ENCODE measurements at places on chromosomes 1 and 21.
A peak's percentile ranks its signal among the peaks of the same experiment; 100 is the strongest.

DNA sequence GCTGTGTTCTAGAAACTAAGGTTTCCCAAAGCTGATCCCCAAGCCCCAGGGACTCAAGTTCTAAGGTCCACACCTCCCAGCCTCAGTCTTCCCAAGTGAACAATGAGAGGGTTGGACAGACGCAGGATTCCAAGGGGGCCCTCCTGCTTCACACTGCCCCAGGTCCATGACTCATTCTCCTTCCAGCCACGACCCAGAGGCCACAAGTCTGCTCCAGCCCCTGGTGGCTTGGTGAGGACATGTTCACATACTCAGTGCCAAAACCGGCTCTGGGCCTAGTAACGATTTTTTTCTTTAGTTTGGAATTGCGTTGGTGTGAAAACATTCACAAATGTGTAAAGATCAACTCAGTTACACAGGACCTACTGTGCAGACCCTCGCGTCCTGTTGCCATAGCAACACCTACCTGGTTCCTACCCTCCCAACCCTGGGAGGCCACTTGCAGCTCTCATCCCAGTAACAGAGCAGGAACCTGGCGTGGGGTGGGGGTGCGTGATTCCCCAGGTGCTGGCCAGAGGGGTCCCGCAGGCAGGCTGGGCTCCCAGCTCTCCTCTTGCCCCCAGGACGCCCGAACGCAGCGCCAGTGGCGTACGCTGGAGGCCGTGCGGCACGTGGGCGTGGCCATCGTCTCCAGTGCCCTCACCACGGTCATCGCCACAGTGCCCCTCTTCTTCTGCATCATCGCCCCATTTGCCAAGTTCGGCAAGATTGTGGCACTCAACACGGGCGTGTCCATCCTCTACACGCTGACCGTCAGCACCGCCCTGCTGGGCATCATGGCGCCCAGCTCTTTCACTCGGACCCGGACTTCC, 57.0 kb downstream of the DISP3 start:
- DNase-seq, result peak; percentile 17

GRCh38 chr1:225554216-225554812, 98.6 kb downstream of the ENAH start:
- peak; percentile 41 for DNase-seq

GRCh38 chr1:189658381-189658780, 819.3 kb downstream of the BRINP3 start:
- DNase-seq, result no peak

GRCh38 chr1:118821801-118822200, 166.3 kb downstream of the TBX15 start:
- DNase-seq, result no peak

DNA sequence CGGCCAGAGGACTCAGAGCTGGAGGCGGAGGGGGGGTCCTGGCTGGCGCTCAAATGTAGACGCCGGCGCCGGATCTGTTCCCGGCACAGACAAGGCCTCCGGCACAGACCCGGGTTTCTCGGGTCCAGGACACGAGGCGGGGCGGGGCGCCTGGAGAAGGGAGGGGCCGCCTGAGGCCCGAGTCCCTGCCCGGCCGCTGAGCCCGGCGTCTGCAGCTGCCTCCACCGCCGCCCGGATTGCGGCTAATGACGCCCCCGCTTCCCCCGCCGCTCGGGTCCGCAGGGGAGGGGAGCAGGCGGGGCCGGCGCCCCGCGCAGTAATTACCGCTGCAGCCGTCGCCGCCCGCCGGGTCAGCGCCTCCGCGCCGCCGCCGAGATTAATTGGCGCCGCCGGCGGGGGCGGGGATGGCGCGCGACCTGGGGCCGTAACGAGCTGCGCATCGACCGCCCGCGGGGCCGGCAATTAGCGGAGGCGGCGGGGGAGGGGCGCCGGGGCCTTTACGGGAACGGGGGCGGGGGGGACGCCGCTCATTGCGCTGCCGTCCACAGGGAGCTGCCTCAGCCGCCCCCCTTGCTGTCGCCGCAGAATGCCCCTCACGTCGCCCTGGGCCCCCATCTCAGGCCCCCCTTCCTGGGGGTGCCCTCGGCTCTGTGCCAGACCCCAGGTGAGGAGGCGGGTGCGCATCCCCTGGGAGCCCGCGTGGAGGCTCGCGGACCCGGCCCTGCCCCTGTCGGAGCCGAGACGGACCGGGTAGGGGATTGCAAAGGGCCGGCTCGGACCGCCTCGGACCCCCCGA, 17.3 kb downstream of the NOC2L start:
- peak; percentile 74 for DNase-seq

DNA sequence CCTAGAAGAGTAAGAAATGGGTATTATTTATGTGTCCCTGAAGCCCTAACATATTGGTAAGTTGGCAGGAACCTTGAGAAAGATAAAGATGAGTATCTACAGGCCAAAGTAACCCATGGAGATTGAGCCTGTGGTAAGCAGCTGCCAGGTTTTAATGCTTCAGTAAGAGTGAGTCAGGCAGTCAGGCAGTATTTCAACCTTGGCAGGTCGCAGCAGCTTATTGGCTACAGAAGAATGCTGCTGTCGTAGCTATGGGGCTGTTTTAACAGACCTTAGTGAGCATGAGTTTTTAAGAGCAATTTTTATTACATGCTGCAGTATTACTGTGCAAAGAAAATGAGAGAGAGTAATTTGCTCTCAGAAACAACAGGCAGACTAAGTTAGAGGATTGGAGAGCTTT, 10.3 kb upstream of the SLC30A10 start:
- DNase-seq, result peak; percentile 34

DNA sequence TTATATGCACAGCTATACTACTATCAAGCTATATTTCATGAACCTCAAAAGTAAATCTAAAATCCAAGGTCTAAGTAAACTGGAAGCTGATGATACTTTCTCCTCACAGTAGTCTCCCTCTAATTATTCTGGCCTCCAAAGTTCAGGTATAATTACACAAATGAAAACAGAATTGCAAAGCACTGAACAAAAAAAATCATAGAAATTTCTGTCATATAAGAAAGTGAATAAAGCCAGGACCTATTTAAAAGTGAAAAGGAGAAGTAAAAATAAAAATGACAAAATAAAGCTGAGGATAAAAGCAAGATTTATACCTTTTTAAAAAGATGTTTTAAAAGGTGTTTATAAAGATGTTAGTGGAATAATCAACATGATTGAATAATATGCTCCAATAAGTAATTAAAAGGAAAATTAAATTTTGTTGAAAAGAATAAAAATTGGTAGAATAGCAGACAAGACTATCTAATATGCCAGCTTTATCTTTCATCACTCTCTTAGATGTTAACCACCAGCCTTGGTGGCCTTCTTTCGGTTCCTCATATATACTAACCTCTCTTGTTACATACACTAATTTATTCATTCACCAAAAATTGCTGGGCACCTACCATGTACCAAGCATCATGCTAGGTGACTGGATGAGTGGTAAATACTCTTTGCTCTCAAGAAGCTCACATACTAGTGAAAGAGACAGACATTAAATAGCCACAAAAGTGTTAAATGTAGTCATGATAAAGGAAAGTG, 25.1 kb downstream of the SHCBP1L start:
- no peak for DNase-seq

DNA sequence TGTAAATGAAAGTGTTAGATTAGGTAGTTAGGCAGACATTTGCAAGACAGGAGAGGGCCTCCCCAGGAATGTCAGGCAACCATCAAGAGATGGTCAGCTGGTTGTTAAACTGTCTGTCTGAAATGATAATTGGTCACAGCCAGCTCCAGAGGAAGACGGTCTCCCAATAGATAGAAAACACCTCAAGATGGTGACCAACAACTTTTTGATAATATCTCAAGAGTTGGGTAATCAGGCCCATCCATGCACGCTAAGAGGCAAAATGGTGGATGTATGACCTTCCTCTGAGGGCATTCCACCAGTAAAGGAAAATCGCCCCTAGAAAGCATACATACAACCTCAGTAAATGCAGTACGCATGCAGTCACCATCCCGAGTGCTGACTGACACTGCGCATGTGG, 118.2 kb downstream of the MAP3K21 start:
- DNase-seq, result no peak

GRCh38 chr1:151002051-151002450, 4.7 kb downstream of the MINDY1 start:
- no peak for DNase-seq

DNA sequence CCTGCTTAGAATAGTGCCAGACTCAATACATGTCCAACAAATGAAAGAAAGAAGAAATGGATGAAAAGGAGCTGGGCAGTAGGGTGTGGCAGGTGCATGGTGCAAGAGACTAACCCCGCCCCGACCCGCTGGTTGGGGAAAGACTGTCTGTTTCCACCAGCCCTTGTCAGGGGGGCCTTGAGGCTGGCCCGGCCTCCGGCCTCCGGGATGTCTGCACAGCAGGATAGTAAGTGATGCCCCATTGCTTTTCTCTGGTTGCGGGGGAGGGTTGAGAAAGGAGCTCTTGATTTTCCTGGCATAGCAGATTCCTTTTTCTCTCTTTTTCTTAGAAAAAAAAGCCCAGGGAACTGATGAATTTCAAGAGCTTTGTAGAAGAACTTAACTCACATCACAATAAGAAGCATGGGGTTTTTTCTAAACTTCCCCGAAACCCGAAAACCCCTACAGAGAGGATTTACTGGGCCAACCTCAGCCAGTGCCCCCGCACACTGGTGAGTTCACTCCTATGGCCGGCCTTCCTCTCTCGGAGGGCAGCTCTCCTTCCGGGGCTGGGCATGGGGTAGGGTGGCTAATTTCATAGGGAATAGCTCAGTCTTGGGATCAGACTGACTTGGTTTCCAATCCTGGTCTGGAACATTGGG, 12.5 kb upstream of the TTC22 start:
- DNase-seq, result no peak

GRCh38 chr1:189939967-189940366, 537.7 kb downstream of the BRINP3 start:
- DNase-seq, result peak; percentile 18

- DNase-seq, result peak; percentile 39
Measured at GRCh38 chr1:42214447-42214871, 49.9 kb upstream of the GUCA2A start.

GRCh38 chr1:167499664-167500101, 18.6 kb downstream of the CD247 start:
- no peak for DNase-seq

DNA sequence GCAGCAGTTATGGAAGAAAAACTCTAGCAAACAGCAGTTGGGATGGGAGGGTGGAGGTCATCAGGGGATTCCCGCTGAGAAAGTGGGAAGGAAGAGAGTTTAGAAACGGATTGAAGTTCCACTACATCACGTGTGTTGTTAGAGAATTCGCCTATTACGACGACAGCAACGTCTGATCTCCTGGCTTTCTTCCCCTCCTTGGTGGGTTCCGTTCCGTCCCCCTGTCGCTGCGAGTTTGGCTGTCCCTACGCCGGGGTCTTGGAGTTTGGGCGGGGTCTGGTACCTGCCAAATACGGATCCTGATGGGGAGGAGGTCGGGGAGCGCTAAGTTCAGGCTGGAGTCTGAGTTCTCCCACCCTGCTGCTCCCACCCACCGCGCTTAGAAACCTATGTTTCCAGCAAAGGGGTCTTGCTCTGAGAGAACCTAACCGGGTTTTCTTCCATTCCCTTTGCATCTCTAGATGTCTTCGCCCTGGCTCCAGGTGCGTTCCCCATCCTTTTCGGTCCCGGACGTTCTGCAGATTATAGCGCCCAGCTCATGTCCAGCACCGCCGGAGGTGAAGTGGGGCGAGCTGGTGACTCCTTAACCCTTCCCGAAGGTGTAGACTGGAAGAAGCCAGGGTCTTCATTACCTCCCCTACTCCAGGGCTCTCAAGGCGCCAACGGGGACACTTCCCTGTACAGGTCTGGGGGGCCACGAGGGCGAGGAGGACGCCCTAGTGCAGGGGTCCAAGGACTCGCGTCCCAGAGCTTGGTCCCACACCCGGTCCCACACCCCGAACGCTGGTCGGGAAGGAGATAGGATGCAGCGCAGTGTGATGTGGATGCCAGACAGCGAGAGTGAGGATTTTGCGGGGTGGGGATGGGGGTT, 641 bp upstream of the KCNK2 start:
- DNase-seq, result no peak

DNA sequence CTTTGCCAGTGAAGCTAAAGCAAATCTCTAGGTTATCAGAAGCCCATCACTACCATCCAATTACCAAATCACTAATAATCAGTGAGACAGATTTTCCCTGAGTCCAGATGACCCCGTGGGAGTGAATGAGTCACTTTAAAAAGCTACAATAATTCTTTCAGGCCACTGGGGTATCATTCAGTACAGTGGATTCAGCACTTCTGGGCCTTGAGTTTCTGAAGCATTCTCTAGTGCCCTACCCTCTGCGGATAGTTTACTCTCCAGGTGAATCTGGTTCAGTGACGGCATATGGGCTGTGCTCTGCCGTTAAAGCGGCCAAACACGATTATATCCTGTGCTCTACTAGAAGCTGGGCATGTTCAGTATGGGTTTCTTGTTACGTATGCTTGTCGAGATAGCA, 26.1 kb downstream of the NR5A2 start:
- DNase-seq, result no peak

- DNase-seq, result no peak
Measured at GRCh38 chr1:36083635-36084496, at the start of gene TEKT2. TEKT2 (plus strand) TSS chr1:36084094; CDS start chr1:36084922, 828 bp downstream.

- no peak for DNase-seq
Measured at GRCh38 chr21:42646076-42646825, 7.2 kb upstream of the PDE9A start.

DNA sequence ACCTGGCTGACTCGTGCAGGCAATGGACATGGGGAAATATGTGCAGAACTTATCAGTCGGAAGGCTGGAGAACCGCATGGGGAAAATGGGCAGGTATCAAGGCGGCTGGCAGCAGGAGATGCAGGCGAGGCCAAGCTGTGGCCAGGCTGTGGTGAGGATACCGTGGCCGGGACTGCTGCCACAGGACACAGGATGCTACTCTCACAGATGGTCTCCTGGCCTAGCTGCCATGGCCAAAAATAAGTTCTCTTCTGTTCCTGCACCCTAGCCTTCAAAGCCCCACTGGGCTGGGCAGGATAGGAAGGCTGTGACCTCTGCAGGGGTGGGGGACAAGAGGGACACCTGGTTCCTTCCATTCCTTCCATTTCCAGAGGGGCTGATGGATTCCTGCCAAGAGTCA, 26.4 kb downstream of the TEX35 start:
- peak; percentile 79 for DNase-seq

- no peak for DNase-seq
Measured at GRCh38 chr1:11302366-11302765, 29.4 kb downstream of the UBIAD1 start.

- no peak for DNase-seq
Measured at GRCh38 chr1:15915991-15916390, 59.9 kb downstream of the ZBTB17 start.

- DNase-seq, result no peak
Measured at GRCh38 chr1:36183309-36183856, 27.4 kb downstream of the MAP7D1 start.

- no peak for DNase-seq
Measured at GRCh38 chr1:59173721-59174120, 123.2 kb upstream of the FGGY start.

GRCh38 chr1:112712701-112713128, 2.4 kb downstream of the PPM1J start:
- no peak for DNase-seq

DNA sequence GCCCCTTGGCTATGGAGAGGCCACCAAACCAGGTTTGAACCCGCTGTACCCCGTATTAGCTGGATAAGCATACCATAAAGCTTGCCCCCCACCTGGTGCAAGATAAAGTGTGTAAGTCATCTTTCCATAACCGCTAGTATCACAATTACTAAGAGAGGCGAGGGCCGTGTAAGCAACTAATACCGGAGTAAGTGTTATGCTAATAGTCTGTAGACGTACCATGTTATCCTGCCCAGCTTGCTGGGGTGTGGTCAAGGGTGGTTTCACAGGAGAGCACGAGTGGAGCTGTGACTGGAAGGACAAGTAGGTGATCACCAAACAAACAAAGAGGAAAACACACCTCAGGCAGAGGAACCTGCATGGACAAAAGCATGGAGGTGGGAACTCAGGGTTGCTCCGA, 3.6 kb upstream of the TNFRSF1B start:
- DNase-seq, result no peak

- no peak for DNase-seq
Measured at GRCh38 chr1:243320224-243320623, 64.4 kb downstream of the SDCCAG8 start.
